Adipocyte (in vitro differentiated cells): ENCODE measurements at places on chromosomes 4 and X.
A peak's percentile ranks its signal among the peaks of the same experiment; 100 is the strongest.

DNA sequence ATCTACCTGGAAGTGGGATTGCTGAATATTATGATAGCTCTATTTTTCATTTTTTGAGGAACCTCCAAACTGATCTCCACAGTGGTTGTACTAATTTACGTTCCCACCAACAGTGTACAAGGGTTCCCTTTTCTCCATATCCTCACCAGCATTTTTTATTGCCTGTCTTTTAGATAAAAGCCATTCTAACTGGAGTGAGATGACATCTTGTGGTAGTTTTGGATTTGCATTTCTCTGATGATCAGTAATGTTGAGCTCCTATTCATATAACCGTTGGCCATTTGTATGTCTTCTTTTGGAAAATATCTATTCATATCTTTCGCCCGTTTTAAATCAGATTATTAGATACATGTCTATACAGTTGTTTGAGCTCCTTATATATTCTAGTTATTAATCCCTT, 101.8 kb downstream of the RASGEF1B start:
- peak; percentile 34 for DNase-seq

DNA sequence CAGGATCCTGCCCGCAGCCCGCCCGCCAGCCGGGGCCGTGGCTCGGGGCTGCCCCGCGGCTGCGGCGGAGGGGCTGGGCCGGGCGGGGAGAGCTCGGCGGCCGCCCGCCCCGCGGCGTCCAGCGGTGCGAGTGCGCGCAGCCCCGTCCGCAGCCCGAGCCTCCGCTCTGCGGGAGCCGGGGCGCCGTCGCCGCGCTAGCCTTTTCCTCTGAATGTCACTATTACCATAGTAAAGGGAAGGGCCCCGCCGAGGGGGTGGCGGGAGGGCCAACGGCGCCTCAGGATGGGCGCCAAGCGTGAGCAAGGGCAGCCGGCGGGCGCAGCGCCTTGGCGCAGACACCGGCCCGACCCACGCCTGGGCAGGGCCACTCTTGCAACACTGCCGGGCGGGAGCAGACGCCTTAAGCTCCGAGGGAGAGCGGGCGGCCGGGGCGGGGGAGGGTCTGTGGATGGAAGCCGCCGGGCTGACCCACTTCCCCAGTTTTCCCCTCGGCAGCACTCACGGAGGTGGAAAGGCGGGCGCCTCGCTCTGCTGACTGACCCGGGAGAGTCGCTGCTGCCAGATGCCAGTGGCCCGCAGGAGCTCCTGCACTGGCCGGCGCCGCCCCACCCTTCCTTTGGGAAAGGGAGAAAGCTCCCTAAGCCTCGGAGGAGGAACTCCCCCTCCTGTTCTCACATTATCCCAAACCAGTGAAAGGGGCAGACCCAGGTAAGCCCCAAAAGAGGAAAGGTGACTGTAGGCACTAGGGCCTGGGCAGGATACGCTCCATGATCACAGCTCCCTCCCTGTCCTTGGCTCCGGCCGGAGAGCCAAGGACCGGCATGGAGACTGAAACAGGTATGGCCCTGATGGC, 329.4 kb downstream of the HNRNPD start:
- DNase-seq = peak; percentile 70

GRCh38 chrX:344371-344901, 25.8 kb upstream of the GTPBP6 start:
- no peak for DNase-seq

DNA sequence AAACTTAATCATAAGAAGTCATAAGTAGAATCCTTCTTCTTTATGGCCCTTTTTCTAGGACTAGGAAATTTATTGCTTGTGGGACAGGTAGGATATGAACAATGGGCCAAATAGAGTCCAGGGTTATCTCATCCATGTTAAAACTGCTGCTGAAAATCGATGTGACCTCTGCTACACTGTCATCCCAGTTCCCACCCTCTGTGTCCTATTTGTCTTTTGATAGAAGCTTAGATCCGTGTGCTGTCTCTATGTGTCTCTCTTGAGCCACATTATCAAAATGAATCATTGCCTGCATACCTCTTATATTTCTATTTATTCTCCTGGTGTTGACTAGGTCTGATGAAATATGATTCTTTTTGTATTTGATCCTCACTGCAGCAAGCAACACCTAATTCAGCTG, 661.4 kb downstream of the DACH2 start:
- DNase-seq = no peak

- DNase-seq = peak; percentile 58
These were observed 111.6 kb upstream of the PTPN13 start for GRCh38 chr4:86482306-86483172.

- DNase-seq = no peak
These were observed 21.6 kb downstream of the C4orf50 start for GRCh38 chr4:5996641-5997040.

GRCh38 chr4:57116245-57116644, 6.1 kb upstream of the IGFBP7 start:
- no peak for DNase-seq

GRCh38 chrX:15319075-15319474, 3.6 kb upstream of the ASB11 start:
- DNase-seq = no peak

- DNase-seq = no peak
These were observed 188.4 kb upstream of the VEGFC start for GRCh38 chr4:176981074-176981473.

- DNase-seq = peak; percentile 60
These were observed 51.3 kb upstream of the MAP3K15 start for GRCh38 chrX:19566359-19567222.

- DNase-seq = peak; percentile 36
These were observed 51.5 kb upstream of the TBC1D9 start for GRCh38 chr4:140807491-140808252.

DNA sequence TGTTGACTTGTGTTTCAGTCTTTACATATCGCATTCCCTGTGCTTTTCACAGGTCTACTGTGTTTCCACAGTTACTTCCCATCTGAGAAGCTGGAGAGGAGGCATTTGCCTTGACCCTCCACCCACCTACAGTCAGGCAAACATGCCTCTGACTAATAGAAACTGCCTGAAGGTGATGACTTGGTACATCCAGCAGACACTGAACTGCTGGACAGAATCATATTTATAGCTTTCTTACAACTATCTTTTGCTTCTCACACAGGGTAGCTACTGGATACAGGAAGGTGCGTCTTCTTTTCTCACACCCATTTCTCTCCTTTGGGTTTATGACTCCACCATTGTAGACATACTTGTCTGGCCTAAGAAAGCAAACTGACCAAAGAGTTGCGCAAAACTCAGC, 58.0 kb downstream of the VGLL1 start:
- DNase-seq = no peak

- peak; percentile 87 for DNase-seq
These were observed at the start of gene ARSJ for GRCh38 chr4:113979148-113979904. ARSJ (minus strand) TSS chr4:113979647; CDS start chr4:113978834, 813 bp downstream.

GRCh38 chr4:1547131-1547855, 136.8 kb downstream of the FAM53A start:
- no peak for DNase-seq

DNA sequence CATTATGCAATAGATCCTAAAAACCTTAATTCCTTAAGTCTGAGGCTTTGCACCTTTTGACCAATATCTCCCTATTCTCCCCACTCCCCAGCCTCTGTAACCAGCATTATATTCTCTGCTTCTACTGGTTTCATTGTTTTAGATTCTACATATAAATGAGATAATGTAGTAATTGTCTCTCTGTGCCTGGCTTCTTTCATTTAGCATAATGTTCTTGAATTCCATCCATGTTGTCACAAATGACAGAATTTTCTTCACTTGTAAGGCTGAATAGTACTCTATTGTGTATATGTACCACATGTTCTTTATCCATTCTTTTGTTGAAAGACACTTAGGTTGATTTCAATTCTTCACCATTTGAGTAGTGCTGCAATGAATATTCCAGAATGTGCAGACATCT, 66.0 kb downstream of the MAGEC1 start:
- no peak for DNase-seq

DNA sequence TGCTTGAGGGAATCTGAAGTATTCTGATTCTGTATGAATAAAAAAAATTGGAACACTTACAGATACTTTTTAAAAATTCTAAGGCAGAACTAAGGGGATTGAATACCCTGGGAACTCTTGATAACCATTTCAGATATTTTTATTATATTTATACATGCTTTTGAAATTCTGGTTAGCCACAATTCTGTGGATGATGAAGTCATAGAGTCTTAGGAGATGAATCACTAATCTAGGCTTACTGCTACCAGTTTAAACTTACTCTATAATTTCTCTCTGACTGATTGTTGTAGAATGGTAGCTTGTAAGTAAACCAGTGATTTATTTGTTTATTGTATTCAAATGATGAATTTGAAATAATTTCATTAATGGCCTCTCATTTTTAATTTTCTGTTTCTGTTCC, 11.4 kb upstream of the SLAIN2 start:
- DNase-seq = peak; percentile 86

DNA sequence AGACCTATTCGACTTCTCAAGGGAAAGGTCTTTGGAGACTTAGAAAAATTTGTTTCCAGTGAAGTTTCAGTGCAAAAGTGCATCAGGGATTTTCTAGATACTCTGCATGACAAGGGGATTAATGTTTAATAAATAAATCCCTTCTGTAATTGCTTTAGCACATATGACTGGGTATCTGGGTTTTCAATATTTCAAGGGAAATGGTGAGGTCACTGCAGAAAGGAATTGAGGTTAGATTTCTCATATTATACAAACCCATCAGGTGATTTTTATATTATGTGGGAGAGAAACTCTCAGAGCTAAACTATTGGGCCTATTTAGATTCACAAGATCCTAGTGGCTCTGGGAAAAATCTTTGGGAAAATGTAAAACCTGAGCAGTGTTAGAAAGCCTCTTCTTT, 48.3 kb upstream of the SLC4A4 start:
- no peak for DNase-seq

GRCh38 chrX:14352511-14352910, 176.8 kb upstream of the GLRA2 start:
- DNase-seq = peak; percentile 19

- no peak for DNase-seq
These were observed 26.4 kb downstream of the MORC4 start for GRCh38 chrX:106973433-106974149.

- DNase-seq = no peak
These were observed 27.1 kb downstream of the FAM47E start for GRCh38 chr4:76278583-76278982.

DNA sequence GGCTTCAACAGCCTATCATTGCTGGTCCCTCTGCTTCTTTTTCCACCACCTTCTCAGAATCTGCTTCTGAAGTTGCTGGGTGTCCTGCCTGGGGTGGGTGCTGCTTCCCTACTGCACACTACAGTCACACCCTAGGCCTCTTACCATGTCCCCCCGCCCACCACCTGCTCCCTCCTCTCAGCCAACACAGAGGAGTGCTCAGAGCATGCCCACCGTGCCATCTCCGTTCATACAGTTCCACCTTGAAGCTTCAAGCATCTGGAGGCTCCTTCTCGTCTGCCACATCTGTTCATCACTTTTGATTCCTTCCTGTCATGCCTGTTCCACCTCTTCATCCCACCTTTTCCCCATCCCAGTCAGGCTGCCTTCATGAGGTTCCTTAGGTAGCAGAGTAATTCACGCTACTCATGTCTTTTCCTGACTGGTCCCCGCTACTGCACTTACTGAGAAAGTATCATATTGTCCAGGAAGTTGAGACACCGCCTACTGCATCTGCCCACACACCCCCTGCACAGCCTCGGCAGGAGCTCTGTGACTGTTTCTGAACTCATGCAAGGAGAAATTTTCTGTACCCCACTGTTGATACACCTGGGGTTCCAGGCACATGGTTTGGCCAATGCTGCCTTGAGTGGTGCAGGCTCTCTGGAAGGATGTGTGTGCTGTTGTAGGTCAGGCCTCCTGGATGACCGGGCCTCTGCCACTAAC, 39.5 kb downstream of the HADH start:
- no peak for DNase-seq

GRCh38 chr4:186570193-186570996, 15.0 kb upstream of the MTNR1A start:
- DNase-seq = peak; percentile 53

DNA sequence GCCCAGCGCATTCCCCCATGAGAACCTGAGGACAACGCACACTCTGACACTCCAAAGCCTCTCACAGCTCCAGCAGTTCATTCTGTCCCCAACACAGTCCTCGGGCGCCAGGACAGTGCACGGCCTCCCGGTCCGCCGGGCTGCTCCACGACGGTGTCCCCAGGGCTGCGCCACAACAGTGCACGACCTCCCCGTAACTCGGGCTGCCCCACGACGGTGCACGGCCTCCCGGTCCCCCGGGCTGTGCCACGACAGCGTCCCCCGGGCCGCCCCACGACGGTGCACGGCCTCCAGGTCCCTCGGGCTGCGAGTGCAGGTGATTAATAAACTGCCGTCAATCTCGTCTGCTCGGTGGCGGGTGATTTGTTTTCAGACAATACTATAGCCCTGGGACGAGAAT, 585.1 kb upstream of the FRG1 start:
- no peak for DNase-seq

DNA sequence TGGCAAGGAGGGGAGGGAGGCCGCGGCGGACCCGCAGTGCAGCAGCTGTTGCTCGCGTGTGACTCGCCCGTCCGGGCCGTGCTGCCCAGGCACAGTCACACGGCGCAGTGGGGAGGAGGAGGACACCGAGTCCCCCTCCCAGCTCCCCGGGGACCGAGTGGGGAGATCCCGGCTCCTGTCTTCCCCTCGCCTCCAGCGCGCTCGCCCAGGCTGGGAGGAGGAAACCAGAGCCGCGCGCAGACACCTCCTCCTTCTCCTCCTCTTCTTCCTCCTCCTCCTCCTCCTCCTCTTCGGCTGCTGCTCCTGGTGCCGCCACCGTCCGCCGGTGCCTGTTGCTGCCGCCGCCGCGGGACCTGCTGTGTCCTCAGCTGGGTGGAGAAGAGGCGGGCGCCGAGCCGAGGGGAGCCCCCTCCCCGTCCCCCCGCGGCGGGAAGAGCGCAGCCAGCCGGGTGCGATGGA, at the start of gene TBC1D1:
TSS of gene TBC1D1 (plus strand) at position 284 of the 459 bp plus-strand sequence. CDS start 11,012 bp downstream, outside the sequence.
- DNase-seq = peak; percentile 49

DNA sequence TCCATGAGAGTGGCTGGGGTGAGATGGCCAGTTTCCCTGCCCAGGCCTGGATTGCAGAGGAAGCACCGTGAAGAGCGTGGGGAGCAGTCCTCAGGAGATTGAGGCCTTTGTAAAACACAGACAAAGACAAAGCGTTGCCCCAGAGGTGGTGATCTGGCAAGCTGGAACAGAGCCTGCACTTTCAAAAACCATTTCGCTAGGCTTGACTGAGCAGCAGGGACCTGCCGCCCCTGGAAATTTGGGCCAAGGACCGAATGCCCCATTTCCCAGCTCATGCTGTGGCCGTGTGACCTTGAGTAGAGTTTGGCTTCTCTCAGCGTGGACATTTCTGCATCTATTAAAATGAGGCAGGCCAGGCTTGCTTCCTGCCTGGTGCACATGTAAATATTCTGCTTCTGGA, 381.4 kb downstream of the BCOR start:
- no peak for DNase-seq

DNA sequence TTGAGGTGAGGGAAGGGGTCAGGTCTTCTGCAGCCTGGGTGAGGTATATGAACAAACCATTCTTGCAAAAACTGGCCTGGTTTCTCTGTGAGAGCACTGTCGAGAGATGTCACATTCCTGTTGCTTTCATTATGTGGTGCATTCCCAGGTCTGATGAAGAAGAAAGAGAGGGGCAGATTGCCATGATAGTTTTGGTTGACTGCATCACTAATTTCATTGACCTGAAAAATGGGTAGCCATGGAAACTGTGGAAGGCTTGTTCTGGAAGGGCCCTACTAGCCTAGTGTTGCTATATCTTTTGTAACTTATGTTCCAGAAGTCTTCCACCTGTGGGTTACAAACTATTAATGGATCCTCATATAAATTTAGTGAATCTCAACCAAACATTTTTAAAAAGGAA, 32.9 kb upstream of the CYBB start:
- no peak for DNase-seq

GRCh38 chr4:16116493-16116990, 32.7 kb upstream of the PROM1 start:
- DNase-seq = no peak
